A549 treated with CORT108297 at 1 μM for 4 hours (cell line): ENCODE measurements at places on chromosomes 2 and 18. TPM values are rescaled to one million over a fixed set of nuclear protein-coding genes. Genes with fewer than 3 reads are reported as not detected.

The NT5DC4 gene
- total RNA-seq = 0.06 TPM in 1 of 5 replicates, not detected in the others

The SLC38A11 gene
- total RNA-seq = not detected in 5 replicates

The CROCC2 gene
- not detected in 5 replicates for total RNA-seq

The IHH gene
- total RNA-seq = 0.13 to 0.25 TPM (median 0.21 TPM) in 4 of 5 replicates, not detected in the other

The SCN9A gene
- total RNA-seq = 2.8 to 5.6 TPM (median 4.5 TPM) in 5 replicates

The REG3A gene
- total RNA-seq = not detected in 5 replicates
